Hematopoietic multipotent progenitor cell (in vitro differentiated cells): ENCODE measurements at places on chromosomes 4 and X. TPM values are rescaled to one million over a fixed set of nuclear protein-coding genes. Genes with fewer than 3 reads are reported as not detected.

DNA sequence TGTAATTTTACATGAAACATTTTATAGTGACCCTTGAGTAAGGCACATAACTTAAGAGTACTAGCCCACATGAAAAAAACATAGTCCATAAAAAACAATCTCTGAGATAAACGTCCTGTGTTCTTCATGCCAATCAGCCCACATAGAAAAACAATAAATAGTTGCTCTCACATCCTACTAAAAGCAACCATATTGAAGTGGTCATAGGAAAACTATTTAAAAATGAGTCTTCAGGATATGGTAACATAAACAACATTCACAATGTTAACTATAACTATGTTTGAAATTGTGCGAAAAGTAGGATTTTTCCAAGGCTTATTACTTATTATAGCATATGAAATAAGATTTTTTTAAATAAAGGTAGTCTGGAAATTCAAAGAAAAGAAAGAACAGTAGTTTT lies 77.1 kb upstream of the EPHA5 start:
- no peak for DNase-seq

DNA sequence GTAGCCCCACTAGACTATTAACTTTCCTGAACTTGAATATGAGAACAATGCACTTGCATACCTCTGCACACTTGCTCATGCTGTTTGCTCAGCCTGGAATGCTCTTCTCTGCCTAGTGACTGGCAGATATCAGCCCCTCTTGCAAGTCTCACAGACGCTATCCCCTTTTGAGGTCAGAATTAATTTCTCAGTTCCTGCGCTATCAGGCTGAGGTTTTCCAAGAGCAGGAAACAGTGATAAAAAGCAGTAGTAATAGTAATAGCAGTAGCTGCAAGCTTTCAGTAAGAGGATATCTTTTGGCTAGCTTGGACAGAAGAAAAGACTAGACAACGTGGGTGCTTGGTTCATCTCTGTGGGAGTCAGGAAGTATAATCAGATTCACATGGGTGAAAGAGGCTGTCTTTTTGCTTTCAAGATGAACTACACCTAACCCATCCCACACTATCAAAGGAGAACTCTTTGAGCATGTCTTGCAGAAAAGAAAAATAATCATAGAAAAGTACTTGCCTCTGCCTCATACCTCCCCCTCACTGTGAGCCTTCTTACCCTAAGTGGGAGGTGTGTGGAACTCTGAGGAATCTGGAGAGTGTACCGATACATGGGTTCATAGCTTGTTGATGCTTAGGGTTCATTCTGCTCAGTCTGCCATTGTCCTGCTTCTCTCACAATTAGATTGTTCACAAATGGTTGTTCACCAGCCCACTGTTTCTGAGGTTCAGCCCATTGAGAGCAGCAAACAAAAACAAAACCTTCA lies 11.3 kb upstream of the DRP2 start:
- no peak for DNase-seq

DNA sequence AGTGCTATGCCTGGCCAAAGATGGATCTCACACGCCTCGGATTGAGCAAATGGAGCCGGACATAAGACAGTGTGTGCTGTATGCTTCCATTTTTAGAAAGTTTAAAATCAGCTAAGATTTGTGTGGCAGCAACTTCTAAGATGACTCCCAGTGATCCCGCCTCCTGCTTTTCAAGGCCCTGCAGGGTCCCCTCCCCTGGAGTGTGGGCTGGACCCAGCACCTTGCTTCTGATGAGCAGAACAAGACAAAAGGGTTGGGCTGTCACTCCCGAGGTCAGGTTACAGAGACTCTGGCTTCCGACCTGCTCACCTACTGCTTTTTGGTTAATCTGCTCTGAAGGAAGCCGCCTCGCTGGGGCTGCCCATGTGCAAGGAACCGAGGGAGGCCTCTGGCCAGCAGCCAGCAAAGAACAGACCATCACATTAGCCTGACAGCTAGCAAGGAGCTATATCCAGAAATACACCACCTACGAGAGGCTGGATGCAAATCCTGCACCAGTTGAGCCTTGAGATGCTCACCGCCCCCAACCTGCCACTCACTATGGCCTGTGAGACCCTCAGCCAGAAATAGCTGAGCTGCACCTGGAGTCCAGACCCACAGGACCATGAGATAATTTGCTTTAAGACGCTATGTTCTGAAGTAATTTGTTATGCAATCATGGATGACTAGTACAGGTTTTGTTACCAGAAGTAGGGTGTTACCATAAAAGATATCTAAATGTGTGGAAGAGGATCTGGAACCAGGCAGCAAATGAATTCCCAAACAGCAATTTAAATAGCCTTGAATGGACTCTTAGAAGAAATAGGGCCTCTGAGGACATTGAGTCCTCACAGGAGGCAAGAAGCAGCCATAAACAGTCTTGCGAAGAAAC lies 47.6 kb downstream of the CRMP1 start:
- no peak for DNase-seq

GRCh38 chr4:7398104-7398423 lies 36.7 kb downstream of the PSAPL1 start:
- no peak for DNase-seq

- DNase-seq: no peak
Observed at GRCh38 chr4:146960634-146961033, 15.0 kb upstream of the TTC29 start.

DNA sequence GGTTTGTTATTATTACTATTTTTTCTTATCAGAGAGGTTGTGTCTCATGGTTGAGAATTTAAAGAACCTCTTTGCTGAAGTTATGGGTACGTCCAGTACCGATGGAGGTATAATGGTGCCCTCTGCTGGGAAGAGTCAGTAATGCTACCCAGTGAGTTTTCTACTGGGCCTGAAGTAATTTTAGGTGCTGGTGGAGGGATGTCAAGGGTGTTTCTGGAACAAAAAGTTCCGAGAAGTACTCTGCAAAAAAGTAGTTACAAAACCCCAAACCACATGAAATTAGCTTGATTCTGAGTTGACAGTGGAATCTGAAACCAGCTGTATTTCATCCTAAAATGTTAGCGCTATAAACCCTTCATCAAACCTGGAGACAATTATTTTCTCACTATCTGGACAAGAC lies 102.5 kb upstream of the MID1 start:
- DNase-seq: peak; percentile 32

DNA sequence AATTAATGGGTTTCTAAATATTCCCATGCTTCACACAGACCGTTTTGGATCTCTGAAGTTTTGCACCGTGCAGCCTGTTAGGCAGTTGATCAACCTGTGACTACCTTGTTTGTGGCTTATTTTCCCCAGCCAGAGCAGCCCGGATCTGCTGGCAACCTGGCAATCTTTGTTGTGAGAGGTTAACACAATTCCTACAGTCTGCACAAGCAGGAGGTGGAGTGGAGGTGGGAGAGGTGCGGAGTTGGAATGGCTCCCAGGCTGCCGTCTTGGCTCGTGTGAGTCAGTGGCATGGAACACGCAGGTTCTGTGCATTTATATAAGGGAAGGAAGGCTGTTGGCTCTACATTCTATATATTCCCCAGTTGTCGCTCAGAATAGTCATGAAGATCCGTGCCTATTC lies 70.9 kb upstream of the STOX2 start:
- DNase-seq: no peak

DNA sequence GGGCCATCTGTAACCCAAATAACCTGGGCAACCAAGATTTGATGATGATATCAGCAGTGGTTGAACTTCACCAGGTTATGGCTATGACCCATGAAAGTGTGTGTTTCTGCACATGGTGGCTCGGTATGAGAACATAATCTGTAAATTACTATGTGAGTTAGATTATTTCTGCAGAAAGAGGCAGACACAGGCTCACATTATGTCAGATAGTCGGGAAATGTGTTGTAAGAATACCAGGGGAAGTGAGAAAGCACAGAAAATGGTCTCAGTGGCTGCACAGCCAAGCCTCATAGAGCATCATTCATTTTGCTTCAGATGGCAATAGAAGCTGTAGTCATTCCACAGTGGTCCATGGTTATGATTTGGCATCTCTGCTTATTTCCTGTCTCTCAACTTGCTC lies 63.0 kb upstream of the RBPJ start:
- DNase-seq: no peak

DNA sequence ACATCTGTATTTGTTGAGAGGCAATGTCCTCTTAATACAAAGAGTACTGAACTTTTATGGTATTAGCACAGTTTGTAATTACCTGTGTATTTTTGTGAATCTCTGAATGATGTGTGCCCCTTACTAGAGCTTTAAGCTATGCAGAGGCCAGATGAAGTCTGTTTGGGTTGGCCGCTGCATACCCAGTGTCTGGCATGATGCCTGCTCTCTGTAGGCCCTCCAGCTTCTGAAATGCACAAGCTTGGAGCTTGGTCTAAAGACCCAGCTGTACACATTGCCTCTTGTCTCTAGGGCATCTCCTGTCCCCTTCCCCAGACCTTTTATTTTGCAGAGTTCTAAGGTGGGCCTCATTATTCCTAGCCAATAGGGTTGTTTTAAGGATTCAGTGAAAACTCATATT lies 68.6 kb downstream of the CDS1 start:
- DNase-seq: no peak

- peak; percentile 23 for DNase-seq
Observed at GRCh38 chrX:106726485-106727437, at the start of gene RNF128. RNF128 (plus strand) TSS chrX:106726701; CDS start chrX:106726914, 213 bp downstream.

GRCh38 chr4:3784454-3785291 lies 18.5 kb downstream of the ADRA2C start:
- no peak for DNase-seq

- no peak for DNase-seq
Observed at GRCh38 chrX:129659141-129659540, 4.4 kb upstream of the APLN start.

GRCh38 chrX:38327775-38328081 lies 419 bp upstream of the RPGR start:
- no peak for DNase-seq

GRCh38 chr4:3647421-3647820 lies 115.2 kb upstream of the LRPAP1 start:
- no peak for DNase-seq

DNA sequence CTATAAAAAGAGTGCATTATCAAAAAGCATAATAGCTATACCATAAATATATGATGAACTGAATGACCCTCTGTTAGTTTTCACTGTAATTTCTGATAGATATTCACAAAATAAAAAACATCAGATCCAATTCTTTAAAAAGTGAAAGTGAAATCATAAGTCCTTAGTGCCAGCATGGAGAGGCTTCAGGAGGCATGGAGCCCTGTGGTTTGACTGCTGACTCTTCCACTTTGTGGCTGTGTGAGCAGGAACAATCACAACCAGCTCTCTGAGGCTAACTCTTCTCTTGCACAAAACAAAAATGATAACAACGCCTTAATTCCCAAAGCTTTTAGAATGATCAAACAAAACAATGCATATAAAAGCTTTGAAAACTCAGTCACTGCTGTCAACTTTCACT lies 1143.9 kb downstream of the PDHA2 start:
- no peak for DNase-seq

- no peak for DNase-seq
Observed at GRCh38 chr4:117550085-117550484, 464.7 kb upstream of the TRAM1L1 start.

- DNase-seq: no peak
Observed at GRCh38 chr4:38365261-38365660, 298.7 kb upstream of the KLF3 start.

DNA sequence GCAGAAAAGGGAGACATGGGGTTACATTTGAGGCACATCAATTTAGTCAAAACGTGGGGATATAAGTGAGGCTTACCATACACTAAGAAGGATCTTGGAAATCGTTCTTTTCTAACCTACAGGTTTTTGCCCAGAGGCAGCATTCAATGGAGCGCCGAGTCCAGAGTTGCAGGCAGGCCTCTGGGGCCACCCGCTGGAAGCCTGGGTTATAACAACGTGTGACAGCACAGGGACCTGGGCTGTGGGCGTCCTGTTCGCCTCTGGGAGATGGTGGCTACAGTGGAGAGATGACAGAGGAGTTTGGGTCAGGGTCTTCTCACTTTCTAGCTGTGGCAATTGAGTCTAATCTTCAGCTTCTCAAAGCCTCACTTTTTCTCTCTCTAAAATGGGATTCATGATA lies 53.9 kb downstream of the ENPP6 start:
- no peak for DNase-seq

- no peak for DNase-seq
Observed at GRCh38 chrX:73977542-73978169, 326.3 kb upstream of the ZCCHC13 start.

GRCh38 chr4:138329506-138330070 lies 87.4 kb upstream of the SLC7A11 start:
- no peak for DNase-seq

GRCh38 chrX:109352066-109352588 lies 129.8 kb downstream of the GUCY2F start:
- DNase-seq: no peak

GRCh38 chrX:96576368-96576767 lies 108.3 kb upstream of the DIAPH2 start:
- DNase-seq: no peak

GRCh38 chr4:87975466-87975865 lies at the start of gene SPP1:
SPP1 (plus strand) TSS chr4:87975714; CDS start chr4:87976896, 1,182 bp downstream.
- DNase-seq: peak; percentile 93

DNA sequence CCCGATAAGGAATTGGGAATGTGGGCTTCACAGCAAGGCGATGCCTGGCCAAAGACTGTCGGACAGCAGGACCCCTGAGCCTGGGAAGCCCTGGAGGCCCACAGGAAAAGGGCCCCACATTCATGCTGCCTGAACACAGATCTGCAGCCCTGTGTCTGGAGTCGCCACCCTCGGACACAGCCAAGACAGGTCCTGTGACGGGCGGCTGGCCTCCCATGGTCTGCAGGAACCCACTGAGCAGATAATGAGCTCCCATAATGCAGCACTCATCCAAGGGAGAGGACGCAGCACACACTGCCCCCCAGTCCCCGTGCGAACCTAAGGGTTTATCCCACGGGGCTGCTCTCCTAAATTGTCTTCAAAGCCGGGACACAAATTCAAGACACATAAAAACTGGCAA lies 30.6 kb downstream of the ZFYVE28 start:
- DNase-seq: no peak

GRCh38 chr4:109009909-109010308 lies 247.1 kb upstream of the ETNPPL start:
- no peak for DNase-seq

GRCh38 chr4:6195602-6196319 lies 4.6 kb downstream of the JAKMIP1 start:
- DNase-seq: no peak

- no peak for DNase-seq
Observed at GRCh38 chrX:54639018-54639345, 109.0 kb downstream of the GNL3L start.

DNA sequence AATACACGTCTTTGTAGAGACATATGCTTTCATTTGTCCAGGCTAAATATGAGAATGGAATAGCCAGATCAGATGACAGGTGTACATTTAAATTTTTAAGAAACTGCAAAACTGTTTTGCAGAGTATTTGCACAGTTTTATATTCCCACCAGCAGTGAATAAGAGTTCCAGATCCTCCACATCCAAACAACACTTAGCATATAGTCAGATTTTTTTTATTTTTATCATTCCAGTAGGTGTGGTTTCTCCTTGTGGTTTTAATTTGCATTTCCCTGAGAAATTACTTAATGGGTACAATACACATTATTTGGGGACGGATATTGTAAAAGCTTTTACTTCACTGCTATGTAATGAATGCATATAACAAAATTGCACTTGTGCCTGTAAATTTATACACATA lies 56.7 kb upstream of the IRF2 start:
- DNase-seq: no peak

MEPE gene
- total RNA-seq: not detected

STAP1 gene
- 1.3 TPM for total RNA-seq

TCEAL9 gene
- total RNA-seq: 4.0 TPM

IQCM gene
- total RNA-seq: not detected

NLGN3 gene
- total RNA-seq: 1.3 TPM

PHEX gene
- total RNA-seq: under 0.01 TPM

CXCL11 gene
- total RNA-seq: 0.27 TPM
